ENCODE measurements at places on chromosomes 5 and 9. TPM values are rescaled to one million over a fixed set of nuclear protein-coding genes. Genes with fewer than 3 reads are reported as not detected.

- no peak for DNase-seq
These were observed 7.6 kb upstream of the AHRR start for GRCh38 chr5:313806-314376.

DNA sequence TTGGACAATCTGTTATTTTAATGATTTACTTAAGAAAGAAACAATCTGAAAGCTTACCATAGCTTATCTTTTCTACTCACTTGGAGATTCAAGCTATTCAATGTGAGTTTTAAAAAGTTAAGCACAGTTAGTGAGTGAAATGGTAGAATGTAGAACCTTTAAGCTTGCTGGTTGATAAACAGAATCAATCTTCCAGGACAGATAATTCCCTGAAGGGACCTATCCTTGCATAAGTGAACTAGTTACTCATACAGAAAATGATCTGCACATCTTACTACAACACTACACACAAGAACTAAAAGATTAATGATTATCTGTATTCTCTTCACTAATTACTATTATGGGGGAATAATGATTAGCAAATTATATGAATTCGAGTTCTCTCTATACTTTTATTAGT lies 165.6 kb downstream of the PALM2AKAP2 start:
- no peak for DNase-seq

The IL13 gene
- not detected for total RNA-seq

The ZNF367 gene
- 1.5 TPM for total RNA-seq

GRCh38 chr9:1456301-1457024 lies 406.3 kb downstream of the DMRT2 start:
- DNase-seq: no peak

DNA sequence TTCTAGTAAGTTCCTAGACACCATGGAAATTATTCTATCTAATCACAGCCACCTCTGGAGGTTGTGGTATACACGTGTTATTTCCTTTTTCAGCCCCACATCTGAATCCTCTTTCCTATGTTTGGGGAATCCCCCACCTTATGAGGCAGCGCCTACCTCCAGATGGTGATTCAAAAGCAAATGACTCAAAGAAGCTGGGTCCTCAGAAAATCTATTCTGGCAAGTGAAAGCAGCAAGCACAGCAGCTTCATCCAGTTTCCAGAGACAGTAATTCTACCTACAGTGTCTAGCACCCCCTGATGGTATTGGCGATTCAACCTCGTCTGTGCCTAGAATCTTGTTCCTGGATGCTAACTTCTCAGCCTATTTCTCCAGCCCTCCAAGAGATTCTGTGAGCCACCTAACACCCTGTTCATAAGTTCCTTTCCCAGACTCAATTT lies 43.0 kb downstream of the STRBP start:
- no peak for DNase-seq

GRCh38 chr9:33170464-33171415 lies 3.6 kb upstream of the B4GALT1 start:
- DNase-seq: peak; percentile 52

The PCDHB7 gene
- 0.65 TPM for total RNA-seq

The PRR16 gene
- not detected for total RNA-seq

DNA sequence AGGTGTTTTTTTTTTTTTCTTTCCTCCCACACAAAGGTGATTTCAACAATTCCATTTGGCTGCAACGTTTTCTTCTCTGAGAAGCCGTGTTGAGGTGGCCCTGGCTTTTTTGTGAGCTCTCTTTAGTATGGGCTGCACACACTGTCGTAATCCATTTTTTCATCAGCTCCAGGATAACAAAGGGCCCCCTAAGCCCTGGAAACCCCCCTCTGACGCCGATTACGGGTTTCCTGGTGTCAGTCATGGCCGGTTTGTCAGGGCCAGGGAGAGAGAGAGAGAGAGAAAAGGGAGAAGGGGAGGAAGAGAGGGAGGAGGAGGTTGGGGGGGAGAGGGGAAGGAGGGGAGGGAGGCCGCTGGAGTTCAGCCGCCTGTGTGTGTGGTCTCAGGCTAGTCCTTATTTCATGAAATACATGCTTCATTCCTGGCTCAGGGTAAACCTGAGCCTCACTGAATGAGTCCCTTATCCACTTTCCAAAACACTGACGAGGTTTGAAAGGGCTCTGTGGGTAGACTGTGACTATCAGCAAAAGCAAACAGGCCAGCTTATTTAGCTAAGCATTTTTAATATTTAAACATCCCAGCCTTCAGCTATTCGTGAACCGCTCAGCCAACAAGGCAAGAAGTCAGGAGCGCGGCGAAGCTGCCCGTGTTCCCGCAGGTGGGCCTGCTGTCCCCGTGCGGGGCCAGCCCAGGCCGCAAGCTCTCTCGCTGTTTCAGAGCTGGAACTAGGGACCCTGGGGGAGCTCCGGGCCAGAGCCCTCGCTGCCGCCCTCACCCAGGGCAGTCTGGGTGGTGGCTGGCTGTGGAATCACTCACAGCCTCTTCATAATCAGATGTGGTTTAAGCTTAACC lies 172.8 kb downstream of the ERCC6L2 start:
- DNase-seq: no peak

DNA sequence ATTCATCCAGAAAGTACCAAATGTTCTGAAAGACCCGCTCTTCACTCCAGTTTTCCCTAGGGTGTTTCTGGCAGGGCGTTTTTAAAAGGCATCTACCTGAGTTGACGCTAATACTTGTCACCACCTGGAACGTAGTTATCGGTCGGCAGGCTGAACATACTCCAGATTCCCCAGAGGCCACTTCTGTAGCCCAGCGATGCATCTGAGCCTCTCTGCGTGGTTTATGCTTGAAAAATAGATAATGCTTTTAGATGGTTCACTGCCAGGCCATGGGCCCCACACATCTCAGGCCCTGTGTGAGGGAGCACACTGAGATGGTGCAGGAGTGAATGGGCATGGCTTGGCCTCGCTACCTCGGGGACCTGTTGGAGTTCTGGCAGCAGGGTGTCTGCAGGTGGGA lies 33.0 kb upstream of the NCS1 start:
- no peak for DNase-seq

- DNase-seq: no peak
These were observed 174.8 kb downstream of the SLF1 start for GRCh38 chr5:94793113-94793815.

The MARCOL gene
- not detected for total RNA-seq

The CMYA5 gene
- total RNA-seq: 16.4 TPM

The TCF7 gene
- total RNA-seq: 4.3 TPM

DNA sequence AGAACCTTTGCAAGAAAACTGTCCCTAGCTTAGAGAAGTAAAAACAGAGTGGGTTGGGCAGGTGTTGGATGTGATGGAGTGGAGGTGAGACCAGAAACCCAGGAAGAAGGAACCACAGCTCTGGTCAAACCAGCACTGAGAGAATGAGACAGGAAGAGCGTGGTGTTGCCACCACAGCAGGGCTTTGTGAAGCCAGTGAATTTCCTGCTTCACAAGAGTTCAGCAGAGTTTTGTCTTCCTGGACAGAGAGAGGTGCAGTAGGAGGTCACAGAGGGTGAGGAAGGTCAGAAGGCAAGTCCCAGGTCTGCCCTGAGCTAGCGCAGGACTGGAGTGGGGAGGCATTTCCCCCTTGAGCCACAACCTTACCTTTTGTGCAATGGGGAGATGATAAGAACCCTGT lies 2306.2 kb upstream of the ACO1 start:
- DNase-seq: no peak

The SMIM33 gene
- total RNA-seq: not detected

GRCh38 chr5:431001-431710 lies 11.8 kb upstream of the EXOC3 start:
- DNase-seq: peak; percentile 88

- no peak for DNase-seq
These were observed 1.5 kb downstream of the IGFBPL1 start for GRCh38 chr9:38422555-38423260.

The LCN15 gene
- not detected for total RNA-seq

The MYMK gene
- not detected for total RNA-seq

DNA sequence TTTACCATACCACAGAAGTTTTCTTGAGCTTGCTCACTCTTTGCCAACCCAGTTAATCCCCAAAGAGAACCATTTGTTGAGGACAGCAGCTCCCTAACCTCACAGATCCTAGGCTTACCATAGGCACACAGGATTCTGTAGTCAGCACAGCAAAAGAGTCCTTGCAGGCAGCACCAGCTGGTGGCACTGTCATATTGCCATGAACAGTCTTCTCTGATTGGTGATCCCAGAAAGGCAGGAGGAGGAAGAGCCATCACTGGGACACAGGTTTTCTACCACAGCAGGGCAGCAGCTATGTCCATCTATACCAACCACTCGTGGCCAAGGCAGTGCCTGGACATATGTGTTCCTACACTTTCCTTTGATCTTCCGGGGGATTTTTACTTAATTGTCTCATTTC lies 297.1 kb upstream of the CD180 start:
- DNase-seq: no peak

The RORB gene
- total RNA-seq: 0.15 TPM

- no peak for DNase-seq
These were observed 120.6 kb downstream of the LHFPL2 start for GRCh38 chr5:78527925-78528324.

The PCDHA12 gene
- 0.04 TPM for total RNA-seq

- DNase-seq: no peak
These were observed 97.0 kb upstream of the ANKRD55 start for GRCh38 chr5:56330167-56330566.

GRCh38 chr9:137126786-137127185 lies 12.2 kb upstream of the GRIN1 start:
- no peak for DNase-seq

- no peak for DNase-seq
These were observed 28.3 kb upstream of the GAS1 start for GRCh38 chr9:86975606-86976005.

DNA sequence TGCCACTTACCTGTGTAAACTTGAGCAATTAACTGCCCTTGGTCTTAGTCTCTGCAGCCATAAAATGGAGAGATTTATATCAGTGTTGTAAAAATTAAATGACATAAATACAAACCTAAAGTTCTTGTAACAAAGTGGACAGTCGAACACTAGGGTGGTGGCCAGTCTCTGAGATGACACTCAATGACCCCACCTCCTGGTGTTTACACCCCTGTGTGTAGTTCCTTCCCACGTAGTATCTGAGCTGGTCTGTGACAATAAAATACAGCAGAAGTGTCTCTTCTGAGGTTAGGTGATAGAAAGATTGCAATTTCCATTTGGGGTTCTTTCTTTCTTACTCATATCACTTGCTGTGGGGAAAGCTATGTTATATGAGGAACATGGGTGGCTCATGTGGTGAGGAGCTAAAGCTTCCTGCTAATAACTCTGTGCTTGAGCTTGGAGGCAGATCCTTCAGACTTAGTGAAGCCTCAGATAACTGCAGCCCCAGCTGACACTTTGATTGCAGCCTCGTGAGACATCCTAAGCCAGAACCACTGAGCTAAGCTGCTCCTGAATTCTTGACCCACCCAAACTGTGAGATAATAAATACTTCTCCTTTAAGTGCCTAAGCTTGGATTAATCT lies 173.4 kb upstream of the CHD1 start:
- no peak for DNase-seq

GRCh38 chr5:139407517-139407916 lies 3.6 kb upstream of the SPATA24 start:
- no peak for DNase-seq

DNA sequence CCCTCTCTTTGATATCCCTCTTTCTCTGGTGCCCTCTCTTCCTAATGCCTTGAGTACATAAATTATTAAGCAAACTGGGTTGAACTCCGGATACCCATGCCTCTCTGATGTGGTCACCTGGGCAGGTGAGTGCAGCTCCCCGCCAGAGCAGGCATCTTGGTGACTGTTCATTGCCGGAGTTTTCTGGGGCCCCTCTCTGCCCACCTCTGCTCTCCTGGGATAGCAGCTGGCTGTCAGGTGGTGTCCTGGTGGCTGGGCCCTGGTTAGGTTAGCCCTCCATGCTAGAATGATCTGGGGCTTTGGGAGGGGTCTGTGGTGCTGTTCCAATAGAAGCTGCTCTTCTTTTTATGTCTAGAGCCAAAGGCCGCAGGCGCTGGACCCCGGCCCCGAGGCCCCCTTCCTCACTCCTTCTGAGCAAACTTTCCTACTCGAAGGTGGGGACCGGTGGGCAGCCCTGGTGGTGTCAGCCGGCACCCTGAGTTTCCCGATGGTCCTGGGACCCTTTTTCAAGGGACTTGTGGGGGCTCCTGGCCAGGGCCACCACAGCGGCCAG lies 4.9 kb upstream of the SCGB3A1 start:
- peak; percentile 81 for DNase-seq

The PRRX2 gene
- 24.1 TPM for total RNA-seq

DNA sequence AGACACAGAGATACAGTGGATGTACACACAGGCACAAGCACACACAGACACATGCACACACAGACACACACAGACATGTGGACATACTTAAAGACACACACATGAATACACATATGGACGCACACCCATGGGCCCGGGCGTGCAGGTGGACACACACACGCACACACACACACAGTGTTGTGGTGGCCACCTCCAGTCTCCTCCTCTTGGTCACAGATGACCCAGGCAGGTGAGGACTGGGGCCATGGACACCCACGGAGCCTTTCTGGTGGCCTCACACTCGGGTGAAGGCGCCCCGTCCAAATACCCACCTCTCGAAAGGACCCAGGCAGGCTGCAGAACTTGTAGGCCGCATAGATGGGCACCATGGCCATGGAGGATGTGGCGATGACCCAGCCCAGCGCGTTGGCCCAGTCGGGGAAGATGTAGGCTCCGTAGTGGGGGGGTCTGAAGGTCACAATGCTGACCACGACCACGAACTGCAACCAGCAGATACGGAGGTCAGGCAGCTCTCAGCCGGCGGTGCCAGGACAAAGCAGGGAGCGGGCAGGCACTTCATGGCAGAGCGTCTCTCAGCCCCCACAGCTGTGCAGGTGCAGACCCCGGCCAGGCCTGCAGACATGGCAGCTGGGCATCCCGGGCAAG lies 42.5 kb downstream of the SLC6A3 start:
- no peak for DNase-seq

The C9orf50 gene
- total RNA-seq: not detected

GRCh38 chr5:148682058-148683026 lies 28.0 kb upstream of the HTR4 start:
- no peak for DNase-seq

GRCh38 chr9:110340306-110340705 lies 2.6 kb upstream of the TXNDC8 start:
- DNase-seq: no peak

GRCh38 chr5:37214550-37214949 lies 34.6 kb downstream of the CPLANE1 start:
- DNase-seq: no peak

GRCh38 chr9:115983366-115983765 lies 170.2 kb upstream of the PAPPA start:
- no peak for DNase-seq

- no peak for DNase-seq
These were observed 152.1 kb upstream of the SLC24A2 start for GRCh38 chr9:19940811-19941535.

DNA sequence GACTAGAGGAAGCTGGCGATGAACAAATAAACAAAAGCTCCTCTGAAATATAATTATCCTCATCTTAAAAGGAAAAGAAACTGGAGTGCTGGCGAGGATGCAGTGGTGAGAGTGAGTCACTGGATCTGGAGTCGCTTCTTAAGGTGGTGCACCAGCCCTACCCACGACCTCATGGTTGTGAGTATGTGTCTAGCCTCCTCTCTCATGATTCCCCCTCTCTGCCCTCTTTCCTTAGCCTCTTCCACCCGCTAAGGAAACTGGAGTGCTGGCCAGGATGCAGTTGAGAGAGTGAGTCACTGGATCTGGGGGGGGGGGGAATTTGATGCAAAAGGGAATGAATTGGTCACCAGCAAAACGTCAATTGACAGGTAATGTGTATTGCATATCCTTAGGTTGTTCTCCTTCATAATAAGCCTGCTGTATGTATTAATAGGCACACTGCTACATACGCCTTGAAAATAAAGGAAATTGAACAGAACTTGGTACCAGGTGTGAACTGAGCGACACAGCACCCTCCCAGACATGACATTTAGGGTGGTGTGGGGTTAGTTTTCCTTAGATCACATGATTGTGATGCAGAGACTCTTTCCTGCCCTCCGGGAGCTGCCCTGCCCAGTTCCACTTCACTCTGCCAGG lies 36.3 kb upstream of the EBF1 start:
- no peak for DNase-seq

All from lower leg skin (tissue), 4 donors.